ENCODE measurements at places on chromosomes 1 and 21.
A peak's percentile ranks its signal among the peaks of the same experiment; 100 is the strongest.

GRCh38 chr1:66761221-66761620, 9.0 kb downstream of the DYNLT5 start:
- DNase-seq = peak; percentile 37

GRCh38 chr1:172671591-172671990, 12.7 kb downstream of the FASLG start:
- DNase-seq = peak; percentile 76

DNA sequence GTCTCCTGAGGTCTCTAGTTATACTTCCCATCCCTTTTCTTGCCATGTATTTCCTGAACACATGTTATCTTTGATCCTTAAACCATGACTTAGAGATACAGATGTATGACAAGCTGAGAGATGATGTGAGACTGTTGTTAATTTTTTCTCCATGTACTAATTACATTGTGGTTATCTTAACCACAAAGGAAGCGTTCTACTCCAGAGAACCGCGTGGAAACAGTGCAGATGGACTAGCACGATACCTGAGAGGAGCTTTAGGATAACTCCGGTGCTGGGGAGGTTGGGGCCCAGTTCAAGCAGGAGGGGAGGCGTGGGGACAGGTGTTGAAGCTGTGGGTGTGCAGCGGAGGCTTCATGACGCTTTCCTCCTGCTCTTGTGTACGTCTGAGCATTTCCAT, 17.5 kb downstream of the PDE9A start:
- no peak for DNase-seq

- no peak for DNase-seq
These were observed 14.6 kb upstream of the AIM2 start for GRCh38 chr1:159091180-159091560.

DNA sequence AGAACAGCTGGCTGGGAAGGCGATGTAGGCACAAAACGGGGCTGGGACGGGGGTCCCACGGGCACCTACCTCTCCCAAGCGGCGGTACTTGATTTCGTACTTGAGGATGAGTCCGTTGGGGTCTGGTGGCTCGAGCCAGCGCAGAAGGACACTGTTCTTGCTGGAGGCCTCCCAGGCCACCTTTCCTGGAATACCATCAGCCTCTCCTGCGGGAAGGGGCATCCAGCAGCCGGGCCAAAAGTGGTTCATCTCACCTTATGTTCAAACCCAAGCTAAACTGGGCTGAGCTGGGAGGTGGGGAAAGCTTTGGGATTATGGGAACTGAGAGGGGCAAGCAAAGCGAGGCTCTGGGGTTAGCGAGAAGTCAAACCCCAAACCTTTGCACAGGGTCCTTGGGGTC, 14.3 kb downstream of the INSRR start:
- DNase-seq = no peak

DNA sequence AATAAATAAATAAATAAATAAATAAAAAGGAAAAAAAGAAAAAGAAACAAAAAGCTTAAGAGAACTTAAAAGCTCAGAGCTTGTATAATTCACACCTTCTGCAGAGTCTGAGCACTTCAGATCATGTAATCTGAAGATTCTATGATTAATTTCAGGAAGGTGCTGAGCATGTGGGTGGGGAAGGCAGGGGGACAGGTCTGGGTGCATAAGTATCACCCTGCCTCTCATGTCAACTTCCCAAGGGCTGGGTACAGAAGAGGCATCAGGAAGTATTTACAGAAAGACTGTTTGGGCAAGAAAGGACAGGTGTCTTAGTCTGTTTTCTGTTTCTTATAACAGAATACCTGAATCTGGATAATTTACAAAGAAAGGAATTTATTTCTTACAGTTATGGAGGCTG, 20.4 kb upstream of the PADI2 start:
- no peak for DNase-seq

DNA sequence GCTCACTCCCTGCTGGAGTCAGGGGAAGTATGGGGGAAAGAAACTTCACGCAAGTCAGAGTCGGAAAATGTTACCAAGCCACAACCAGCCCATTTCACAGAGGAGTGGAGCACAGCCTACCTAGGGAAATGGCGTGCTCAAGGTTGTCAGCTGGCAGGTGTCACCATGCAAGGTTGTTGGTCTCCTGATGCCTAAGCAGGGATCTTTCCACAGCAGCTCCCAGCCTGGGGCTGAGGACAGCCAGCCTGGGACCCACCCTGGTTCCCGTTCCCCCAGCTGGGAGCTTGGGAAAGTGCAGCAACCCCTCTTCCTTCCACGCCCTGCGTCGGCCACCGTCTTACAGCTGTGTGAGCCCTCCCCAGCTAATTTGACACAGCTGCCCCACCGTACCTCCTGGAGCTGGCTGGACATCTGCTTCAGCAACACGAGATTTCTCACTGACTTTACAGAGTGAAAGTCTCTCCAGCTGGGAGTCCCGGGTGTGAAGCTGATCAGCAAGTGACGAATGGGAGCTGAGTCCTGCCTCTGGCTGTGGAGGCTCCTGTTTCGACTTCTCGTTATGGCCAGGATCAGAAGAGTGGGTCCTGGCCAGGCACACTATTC, 224.6 kb upstream of the RAB4A start:
- no peak for DNase-seq

- no peak for DNase-seq
These were observed 9.7 kb upstream of the CLCC1 start for GRCh38 chr1:108972951-108973350.

- no peak for DNase-seq
These were observed 26.9 kb downstream of the NENF start for GRCh38 chr1:212459656-212460055.

DNA sequence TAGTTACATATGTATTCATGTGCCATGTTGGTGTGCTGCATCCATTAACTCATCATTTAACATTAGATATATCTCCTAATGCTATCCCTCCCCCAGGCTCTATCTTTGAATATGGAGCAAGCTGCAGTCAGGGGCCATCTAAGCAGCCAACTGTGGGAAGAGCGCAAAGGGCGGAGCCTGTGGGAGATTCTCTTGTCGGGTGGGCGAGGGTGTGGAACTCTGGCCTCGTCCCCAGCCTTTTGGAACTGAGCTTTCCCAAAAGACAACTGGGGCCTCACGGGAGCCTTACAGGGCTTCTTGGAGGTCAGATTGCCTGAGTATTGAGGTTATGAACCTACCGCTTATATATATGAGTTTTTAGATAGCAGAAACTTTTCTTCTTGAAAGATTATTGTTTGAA, 117.2 kb downstream of the HHAT start:
- DNase-seq = no peak

- DNase-seq = peak; percentile 40
These were observed 8.6 kb downstream of the MORN1 start for GRCh38 chr1:2382621-2383361.

DNA sequence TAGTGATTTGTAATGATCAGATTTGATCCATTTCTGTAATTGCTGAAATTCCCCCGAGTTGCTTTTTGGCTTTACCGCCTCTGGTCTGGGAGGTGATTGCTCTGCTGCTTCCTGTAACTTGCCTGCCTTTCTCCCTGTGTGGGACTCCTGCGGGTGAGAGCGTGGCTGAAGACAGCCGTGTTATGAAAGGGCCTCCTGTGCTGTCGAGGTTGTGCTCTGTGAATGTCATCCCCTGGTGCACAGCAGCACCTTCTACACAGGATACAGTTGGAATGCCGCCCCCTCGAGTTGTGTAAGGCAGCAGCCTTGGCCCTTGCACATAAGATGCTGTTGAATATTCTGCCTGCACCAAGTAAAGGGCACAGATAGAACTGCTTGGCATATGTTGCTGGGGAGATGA, 5.9 kb downstream of the SOD1 start:
- DNase-seq = peak; percentile 7

GRCh38 chr1:94866164-94866807, 46.1 kb downstream of the SLC44A3 start:
- peak; percentile 98 for DNase-seq

DNA sequence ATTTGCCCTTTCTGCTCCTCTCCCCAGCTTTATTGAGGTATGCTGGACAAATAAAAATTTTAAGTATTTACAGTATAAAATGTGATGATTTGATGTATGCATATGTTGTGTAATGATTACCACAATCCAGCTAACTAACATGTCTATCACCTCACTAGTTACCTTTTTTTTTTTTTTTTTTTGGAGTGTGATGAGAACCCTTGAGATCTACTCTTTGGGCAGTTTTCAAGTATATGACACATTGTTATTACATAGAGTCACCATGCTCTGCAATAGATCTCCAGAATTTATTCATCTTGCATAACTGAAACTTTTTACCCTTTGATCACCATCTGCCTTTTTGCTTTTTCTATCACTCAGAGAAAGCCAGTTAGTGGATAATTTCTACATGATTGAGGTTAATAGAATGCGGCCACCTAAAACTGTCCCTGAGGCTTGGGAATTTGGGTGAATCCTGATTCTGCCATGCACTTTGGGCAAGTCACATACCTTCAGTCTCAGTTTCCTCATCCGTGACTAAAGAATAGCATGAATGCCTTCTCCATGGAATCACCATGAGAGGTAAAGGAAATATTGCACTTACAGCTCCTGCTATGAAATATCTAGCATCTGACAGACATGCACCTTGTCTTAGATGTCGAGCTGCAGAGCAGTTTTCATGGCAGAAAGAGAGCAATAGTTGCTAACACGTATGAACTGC, 295.2 kb downstream of the DISC1 start:
- peak; percentile 48 for DNase-seq

GRCh38 chr1:165481820-165482532, 37.0 kb upstream of the RXRG start:
- peak; percentile 77 for DNase-seq

DNA sequence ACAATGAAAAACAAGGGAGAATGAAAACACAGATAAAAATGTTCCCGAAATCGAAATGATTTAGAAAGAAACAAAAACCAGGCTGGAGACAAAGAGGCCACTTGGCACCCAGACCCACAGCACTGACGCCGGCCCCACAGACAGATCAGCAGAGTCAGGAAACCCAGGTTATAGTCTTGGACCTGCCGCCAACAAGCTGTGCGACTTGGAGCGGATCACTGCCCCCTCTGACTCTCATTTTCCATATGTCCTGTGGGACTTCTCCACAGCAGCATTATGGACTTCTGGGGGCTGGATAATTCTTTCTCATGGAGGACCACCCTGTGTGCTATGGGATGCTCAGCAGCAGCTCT, 72.4 kb downstream of the MATN1 start:
- no peak for DNase-seq

- peak; percentile 68 for DNase-seq
These were observed 23.5 kb upstream of the COL6A1 start for GRCh38 chr21:45957981-45958600.

DNA sequence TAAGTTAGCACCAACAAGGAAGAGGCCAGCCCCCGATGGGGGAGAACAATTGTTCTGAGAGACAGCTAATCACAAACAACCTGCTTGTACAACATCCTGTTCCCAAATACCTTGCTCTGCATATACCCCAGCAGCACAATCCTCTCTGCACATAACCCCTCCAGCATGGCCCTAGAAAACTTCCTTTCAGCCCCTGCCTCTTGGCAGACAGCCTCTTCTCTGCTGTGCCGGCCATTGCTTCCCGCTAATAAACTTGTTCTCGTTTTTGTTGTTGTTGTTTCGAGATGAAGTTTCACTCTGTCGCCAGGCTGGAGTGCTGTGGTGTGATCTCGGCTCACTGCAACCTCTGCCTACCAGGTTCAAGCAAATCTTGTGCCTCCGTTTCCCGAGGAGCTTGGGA, 392.7 kb downstream of the SMYD3 start:
- DNase-seq = no peak

- no peak for DNase-seq
These were observed 1.4 kb downstream of the SFPQ start for GRCh38 chr1:35191429-35192055.

- no peak for DNase-seq
These were observed 64.2 kb downstream of the POFUT2 start for GRCh38 chr21:45223236-45224185.

DNA sequence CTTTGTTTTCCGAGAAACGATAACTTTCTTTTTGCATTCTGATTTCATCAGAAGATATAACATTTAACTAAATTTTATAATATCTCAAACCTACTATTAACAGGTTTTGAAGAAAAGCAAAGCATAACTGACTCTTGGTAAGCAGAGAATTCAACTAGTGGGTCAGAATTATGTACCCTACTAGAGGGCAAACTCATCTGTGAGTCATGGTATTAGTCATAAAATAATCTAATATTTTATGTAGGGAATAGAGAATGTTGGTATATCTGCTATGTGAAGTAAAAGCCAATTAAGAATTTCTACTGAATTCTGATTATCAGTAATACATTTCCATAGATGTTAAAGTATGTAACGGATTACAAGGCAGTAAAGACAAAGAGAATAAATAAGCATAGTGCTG, 56.8 kb downstream of the USP1 start:
- DNase-seq = peak; percentile 5

DNA sequence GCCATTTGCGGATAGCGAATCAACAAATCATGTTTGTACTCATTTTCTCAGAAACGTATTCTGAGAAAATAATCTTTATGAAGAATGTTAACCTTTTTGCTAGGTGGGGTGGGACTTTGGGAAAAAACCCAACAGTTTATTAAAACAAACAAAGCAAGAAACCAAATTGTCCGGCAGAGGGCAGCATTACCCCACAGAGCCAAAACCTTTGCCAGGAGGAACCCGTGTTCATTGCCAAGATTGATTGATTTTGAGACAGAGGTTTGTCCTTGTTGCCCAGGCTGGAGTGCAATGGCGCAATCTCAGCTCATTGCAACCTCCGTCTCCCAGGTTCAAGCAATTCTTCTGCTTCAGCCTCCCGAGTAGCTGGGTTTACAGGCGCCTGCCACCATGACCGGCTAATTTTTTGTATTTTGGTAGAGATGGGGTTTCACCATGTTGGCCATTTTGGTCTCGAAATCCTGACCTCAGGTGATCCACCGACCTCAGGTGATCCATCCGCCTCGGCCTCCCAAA, 70.8 kb upstream of the RHOU start:
- DNase-seq = peak; percentile 65

GRCh38 chr1:230212405-230212936, 145.4 kb downstream of the GALNT2 start:
- no peak for DNase-seq

DNA sequence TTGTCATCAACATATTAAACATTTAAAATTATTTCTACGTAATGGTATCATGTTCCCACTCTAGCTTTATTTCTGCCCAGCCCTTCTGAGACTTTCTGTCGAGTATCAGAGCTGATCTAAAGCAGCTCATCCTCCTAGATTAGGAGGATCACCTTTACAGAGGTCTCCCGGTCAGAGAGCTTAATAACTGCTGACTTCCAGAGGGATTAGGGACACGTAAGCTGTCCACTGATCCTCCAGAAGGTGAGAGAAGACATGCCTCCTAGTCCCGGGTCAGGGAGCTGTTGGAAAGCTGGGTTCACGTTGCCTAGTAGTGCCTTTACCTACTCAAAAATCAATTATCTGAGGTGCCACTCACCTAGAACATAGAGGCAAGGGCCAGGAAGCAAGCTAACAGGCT, 31.2 kb upstream of the NADK start:
- DNase-seq = no peak

DNA sequence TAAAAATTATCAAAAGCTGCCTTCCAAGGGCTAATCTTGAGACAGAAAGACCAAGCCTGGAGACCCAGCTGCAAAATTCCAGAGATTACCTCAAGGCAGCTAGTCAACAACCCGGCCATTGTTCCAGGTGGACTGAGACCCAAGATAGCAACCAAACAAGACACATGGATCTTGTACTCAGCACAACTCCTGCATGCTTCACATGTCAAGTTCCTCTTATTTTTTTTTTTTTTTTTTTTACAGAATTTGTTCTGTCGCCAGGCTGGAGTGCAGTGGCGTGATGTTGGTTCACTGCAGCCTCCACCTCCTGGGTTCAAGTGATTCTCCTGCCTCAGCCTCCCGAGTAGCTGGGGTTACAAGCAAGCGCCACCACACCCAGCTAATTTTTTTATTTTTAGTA, 40.1 kb downstream of the CD2 start:
- DNase-seq = no peak
